ENCODE measurements at places on chromosomes 4 and X.

DNA sequence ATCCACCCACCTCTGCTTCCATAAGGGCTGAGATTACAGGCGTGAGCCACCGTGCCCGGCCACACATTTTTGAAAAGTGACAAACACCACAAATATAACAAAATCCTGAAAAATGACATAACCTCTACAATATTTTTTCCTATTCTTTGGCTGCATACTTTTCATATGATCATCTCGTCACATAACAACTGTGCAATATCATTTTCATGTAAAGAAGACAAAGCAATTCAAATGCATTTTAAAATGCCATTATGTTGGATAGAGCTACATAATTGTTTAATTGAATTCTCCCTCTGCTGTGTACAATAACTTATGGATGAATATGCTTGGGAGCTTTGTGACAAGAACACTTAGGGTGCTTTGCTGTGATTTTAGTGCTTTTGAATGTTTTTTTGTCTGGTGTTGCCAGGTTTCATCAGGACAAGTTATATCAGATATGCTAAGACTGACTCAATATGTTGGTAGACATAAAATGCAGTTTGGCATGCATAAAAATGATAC, 132.9 kb downstream of the CHIC2 start:
- DNase-seq: no peak

GRCh38 chrX:24870143-24870542, 145.6 kb downstream of the ARX start:
- no peak for DNase-seq

GRCh38 chr4:158958489-158959270, 144.2 kb upstream of the RAPGEF2 start:
- DNase-seq: no peak

DNA sequence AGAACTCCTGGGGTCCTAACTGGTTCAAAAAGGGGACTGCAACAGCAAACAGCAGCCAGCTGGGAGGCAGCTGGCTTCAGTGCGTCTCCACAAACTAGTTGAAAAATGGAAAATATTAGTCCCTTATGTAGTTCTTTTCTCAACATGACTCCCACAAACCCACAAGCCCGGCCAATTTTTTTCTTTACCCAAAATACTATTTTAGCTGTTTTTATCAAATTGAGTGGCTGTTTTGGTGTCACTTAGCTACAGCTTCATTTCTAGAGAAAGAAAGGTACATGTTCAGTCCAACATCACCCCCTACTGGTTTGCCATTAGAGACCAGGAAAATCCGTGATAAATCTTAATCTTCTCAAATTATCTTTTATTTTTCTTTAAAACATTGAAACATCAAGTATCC, 97.2 kb downstream of the GUCY2F start:
- DNase-seq: no peak

GRCh38 chrX:100048156-100048555, 361.9 kb downstream of the PCDH19 start:
- no peak for DNase-seq

GRCh38 chr4:71415491-71415890, 76.7 kb downstream of the SLC4A4 start:
- DNase-seq: no peak

- no peak for DNase-seq
Observed at GRCh38 chr4:40990899-40991265, 223.5 kb downstream of the APBB2 start.

DNA sequence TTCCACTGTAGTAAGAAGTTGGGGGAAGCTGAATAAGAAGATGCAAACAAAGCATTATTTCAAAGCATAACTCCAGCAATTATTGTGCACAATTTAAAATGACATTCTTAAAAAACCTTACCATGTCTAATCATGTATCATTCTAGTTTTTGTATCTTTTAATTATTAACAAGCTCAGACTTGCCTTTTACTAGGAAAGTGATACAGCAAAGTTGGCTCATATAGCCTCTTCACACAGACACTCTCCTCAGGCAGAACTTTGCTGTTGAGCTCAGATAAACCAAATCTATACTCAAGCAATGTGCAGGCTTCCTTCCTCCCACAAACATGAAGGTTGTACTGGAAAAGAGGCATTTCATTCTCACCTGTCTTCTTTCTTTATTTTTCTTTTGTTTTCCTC, 358.7 kb upstream of the EMCN start:
- DNase-seq: no peak

DNA sequence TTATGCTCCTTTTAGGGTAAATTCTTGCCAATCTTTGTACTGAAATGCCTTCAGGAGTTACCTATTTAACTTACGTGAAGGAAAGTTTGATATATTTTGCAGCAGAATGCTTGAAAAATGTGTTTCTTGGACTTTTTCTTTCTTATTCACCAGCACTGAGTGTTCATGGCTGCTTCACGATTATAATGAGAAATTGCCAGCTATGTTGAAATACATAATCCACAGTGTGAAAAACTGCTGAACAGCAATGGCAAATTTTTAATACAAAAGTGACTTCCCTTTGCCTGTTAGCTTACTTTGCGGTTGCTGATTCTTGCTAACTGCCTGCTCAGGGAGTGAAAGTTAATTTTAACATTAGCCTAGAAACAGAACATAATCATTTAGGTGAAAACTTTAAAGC, 153.8 kb upstream of the SLC4A4 start:
- no peak for DNase-seq

DNA sequence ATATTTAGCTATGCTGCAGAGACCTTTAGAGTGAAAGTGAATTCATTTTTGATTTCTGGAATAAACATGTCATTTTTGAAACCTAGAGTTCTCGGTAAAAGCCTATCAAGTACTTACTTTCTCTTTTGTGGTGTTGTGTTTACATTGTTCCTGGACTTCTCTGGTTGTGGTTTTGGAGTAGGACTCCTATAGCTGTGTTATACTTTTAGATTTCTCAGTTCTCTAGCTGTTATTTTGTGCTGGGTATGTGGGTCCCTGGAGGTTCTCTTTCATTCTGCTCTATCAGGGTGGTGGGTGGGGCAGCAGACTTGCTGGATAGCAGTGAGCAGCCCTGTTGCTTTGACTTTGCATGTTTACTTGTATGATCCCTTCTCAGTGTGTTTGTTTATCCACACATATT, 25.6 kb upstream of the MSMO1 start:
- DNase-seq: no peak

GRCh38 chr4:41256131-41256739, 493 bp upstream of the UCHL1 start:
- DNase-seq: no peak

DNA sequence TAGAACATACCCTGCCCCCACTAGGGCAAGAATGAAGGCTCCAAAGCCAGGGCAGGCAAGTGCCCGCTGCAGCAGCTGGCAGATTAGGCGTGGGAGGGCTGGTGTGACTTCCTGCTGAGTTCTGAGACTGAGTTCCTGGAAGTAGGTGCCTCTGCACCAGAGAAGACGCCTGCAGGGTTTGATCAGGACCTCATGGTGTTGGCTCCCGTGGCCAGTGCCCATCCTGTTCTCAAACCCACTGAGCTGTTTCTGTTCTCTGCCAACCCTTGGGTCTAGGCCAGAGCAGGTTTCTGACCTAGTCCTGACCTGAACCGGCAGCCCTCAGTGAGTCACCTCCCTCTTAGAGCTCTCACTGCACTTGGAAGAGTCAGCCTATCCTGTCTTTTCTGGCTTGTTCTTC, 220.7 kb downstream of the HS6ST2 start:
- DNase-seq: peak; percentile 6

DNA sequence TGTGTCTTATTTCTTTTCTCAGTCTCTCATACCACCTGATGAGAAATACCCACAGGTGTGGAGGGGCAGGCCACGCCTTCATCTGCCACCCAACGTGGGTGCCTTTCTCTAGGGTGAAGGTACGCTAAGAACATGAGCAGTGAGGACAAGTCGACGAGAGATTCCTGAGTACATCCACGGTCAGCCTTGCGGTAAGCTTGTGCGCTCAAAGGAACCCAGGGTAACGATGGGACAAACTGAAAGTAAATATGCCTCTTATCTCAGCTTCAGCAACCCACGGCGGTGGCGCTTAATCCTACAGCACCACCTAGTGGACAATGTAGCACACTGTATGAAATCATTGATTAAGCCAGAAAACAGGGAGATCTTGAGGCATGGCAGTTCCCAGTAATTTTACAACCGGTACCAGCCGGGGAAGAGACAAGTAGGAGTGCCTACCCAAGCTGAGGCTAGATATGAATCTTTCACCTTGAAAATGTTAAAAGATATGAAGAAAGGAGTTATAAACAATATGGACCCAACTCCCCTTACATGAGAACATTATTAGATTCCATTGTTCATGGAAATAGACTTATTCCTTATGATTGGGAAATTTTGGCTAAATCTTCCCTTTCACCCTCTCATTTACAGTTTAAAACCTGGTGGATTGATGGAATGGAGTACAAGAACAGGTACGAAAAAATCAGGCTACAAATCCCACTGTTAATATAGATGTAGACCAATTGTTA, 63.0 kb downstream of the ZNF732 start:
- peak; percentile 36 for DNase-seq

GRCh38 chrX:38804682-38805431, 3.6 kb downstream of the MID1IP1 start:
- DNase-seq: no peak

- no peak for DNase-seq
Observed at GRCh38 chr4:105305019-105305836, 158.6 kb downstream of the TET2 start.

GRCh38 chr4:57652779-57653178, 542.6 kb upstream of the IGFBP7 start:
- DNase-seq: no peak

DNA sequence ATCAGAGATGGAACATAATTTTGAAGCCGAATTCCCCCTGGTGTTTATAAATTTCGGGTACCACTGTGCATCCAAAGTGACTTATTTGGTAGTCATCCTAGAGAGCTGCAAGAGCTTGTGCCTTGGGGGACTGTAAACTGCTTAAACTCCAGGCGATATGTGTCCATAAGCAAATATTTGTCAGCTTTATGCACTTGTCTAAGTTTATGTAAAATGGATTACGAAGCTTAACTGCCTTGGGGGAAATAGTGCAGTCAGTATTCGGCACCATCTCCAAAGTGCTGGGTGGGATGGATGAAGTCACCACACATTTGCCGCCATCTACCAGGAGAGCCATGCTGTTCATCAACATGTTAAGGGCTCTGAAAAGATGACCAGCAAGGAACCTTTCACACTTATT, 65.9 kb downstream of the CC2D2A start:
- DNase-seq: no peak

GRCh38 chr4:186724864-186725468, 1.3 kb upstream of the FAT1 start:
- no peak for DNase-seq

- DNase-seq: no peak
Observed at GRCh38 chr4:68693325-68694075, 23.0 kb upstream of the UGT2B15 start.

DNA sequence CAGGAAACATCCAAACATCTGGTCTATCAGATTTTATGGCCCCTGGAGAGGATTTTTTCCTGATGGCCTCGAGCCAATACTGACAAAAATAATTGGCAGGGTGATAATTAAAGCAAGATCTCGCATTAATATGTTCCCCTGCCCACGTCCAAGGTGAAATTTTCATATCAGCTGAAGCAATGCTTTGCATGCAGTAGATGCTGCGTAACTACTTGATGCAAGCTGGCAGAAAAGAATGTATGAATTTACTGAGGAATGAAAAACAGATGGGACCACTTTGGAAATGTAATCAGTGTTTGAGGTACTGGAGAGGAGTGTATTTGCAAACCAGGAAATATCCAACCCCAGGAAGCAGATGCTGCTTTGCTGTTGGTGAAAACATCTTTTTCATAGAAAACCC, 36.8 kb upstream of the REST start:
- DNase-seq: no peak

GRCh38 chrX:136030303-136031191, 45.3 kb downstream of the SLC9A6 start:
- DNase-seq: no peak

- no peak for DNase-seq
Observed at GRCh38 chr4:145808848-145809512, 129.0 kb downstream of the C4orf51 start.

- no peak for DNase-seq
Observed at GRCh38 chr4:55980725-55981124, 32.0 kb downstream of the CEP135 start.

DNA sequence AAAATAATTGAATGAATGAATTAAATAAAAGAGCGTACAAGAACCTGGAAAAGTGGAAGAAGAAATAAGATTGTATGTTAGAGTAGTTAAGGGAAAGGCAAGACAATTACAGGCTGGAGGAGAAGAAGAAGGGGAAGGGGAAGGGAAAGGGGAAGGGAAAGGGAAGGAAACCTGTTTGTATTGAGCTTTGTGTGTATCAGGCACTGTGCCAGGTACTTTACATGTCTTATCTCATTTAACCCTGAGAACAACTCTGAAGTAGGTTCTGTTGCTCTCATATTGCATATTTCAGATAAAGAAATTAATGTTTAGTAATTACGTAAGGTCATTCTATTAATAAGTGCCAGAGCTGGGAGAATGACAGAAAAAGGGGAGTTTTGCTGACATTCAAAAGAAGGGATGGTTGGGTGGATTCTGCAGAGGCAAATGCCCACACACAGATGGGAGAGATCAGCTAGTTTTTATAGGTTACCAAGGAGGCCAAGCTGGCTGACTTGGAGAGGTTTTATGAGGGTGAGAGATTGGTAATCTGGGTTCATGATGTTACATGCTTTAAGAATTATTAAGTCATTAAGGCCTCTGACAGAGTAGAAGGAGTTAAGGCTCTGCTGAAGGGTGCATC, 92.3 kb upstream of the LCORL start:
- DNase-seq: no peak

GRCh38 chr4:89752932-89753598, 83.9 kb downstream of the SNCA start:
- no peak for DNase-seq

DNA sequence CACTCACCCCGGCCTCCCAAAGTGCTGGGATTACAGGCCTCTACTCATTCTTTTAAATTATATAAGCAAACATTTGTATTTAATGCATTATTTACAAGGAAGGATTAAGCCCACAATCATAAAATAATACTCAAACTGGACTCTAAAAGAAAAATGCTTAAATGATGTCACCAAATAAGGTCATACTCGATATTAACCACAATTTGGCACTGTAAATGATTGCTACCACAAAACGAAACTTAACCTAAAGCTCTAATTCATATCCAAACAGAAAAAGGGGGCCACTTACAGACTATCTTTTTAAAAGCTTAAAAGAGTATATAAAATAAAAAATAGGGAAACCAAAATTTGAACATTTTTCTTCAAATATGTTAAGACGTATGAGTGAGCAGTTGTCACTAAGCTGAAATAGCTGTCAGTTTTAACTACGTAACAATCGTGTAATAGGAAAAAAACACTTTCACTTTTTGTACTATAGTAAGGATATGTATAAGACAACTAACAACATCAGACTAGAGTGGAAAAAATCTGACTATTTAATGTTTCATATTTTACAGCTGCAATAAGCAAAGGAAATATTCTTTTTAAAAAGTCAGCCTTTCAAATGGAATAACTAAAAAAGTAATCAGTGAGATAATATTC, 108.2 kb upstream of the GPR34 start:
- no peak for DNase-seq

GRCh38 chr4:89222170-89222569, 85.4 kb downstream of the GPRIN3 start:
- no peak for DNase-seq

Measured in stimulated activated CD4-positive, alpha-beta T cell treated with anti-CD3 and anti-CD28 coated beads, Interleukin-4, amount 100 ng/mL, for 48 hours (primary cell).